ENCODE measurements at places on chromosomes 7 and 10. TPM values are rescaled to one million over a fixed set of nuclear protein-coding genes. Genes with fewer than 3 reads are reported as not detected.

STAG3 gene
- total RNA-seq = 2.3 TPM

TAF3 gene
- 11.8 TPM for total RNA-seq

FAM131B gene
- total RNA-seq = 0.90 TPM

CREB5 gene
- 8.9 TPM for total RNA-seq

ANKRD30A gene
- 0.12 TPM for total RNA-seq

PPP1R3A gene
- total RNA-seq = not detected

EIF5AL1 gene
- total RNA-seq = 0.14 TPM

WDFY4 gene
- total RNA-seq = 26.5 TPM

- no peak overlapping the region for H3K4me3 ChIP-seq
- no peak for DNase-seq
- H3K27ac ChIP-seq = no peak overlapping the region
Observed at GRCh38 chr7:139089118-139089517, 20.4 kb downstream of the ZC3HAV1 start.

- H3K27me3 ChIP-seq = no peaks in the 10 kb centered on the region
- no peaks in the 10 kb centered on the region for H3K36me3 ChIP-seq
- H3K4me1 ChIP-seq = peaks cover 9% of the 10 kb centered on the region
- DNase-seq = no peak
- no peak overlapping the region for H3K4me3 ChIP-seq
- H3K27ac ChIP-seq = no peak overlapping the region
Observed at GRCh38 chr7:108078691-108079090, 51.5 kb downstream of the LAMB4 start.

- H3K4me1 ChIP-seq = no peaks in the 10 kb centered on the region
- no peak for DNase-seq
- H3K4me3 ChIP-seq = no peak overlapping the region
- no peak overlapping the region for H3K27ac ChIP-seq
Observed at GRCh38 chr7:22319424-22320403, 37.2 kb downstream of the RAPGEF5 start.

DNA sequence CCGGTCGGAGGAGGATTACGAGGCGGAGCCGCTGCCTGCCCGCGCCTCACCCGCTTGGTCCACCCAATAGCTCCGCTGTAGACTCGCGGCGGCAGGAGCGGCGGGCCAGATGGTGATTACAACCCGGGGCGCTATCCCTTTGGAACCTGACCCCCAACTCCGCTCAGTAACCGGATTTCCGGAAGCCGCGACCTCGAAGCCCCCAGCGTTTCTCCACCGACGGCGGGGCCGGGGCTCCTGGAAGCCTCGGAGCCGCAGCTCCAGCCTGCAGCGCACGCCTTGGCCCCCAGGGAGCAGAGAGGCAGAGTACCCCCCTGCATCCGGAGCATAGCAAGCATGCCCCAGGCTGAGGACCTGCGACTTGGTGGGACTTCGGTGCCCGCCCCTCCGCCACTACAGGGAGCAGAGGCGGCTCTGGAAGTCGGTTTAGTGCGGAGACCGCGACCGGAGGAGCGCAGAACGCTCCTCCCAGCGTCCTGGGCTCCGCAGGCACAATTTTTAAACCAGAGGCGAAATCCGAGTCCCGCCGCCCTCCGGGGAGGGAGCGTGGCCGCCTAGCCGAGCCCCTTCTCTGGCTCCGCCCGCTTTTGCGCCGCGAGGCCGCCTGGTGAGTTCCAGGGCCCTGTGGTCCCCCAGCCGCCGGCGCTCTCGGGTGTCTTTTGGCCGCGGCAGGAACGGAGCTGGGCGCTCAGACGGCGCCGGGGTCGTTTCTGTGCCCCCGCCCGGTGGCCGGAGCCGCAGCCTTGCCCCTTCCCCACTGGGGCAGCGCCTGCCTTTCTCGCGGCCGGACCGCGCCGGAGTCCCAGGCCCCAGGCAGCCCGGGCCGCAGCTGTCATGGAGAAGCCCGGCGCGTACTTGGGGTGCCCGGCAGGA lies 28.2 kb upstream of the BMS1 start:
- peak overlapping the region; percentile 32 for H3K27ac ChIP-seq
- no peaks in the 10 kb centered on the region for H3K36me3 ChIP-seq
- peak; percentile 71 for DNase-seq

DNA sequence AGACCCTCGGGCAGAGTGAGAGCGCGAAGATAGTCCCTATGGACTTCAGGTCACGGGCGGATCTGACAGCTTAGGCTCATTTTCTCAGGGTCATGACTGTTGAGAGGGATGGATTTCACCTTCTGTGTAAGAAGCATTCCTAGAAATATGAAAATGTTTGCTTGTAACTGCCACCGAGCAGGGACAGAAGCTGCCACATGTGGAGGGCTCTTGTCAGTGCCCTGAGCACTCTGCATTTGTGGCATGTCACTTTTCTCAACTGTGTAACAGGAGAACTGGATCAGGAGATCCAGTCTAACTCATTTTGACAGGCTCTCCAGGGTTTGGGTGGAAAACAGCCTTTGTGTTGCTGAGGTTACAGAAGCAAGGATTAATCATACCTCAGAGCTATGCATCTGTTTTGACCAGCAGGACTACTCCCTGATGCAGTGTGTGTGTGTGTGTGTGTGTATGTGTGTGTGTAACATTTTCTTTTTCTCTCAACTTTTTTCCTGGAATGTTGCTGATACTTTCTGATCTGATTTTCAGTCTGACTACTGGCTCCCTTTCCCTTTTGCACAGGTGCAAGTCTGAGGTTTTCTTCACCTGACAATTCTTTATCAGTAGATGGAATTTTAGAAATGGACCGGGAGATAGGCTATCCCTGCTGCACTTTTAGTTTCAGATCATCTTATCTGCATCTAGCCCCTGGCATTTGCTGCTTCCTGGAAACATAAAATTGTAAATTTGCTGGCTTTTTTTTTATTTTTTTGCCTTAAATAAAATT lies 183.3 kb downstream of the STK31 start:
- H3K4me1 ChIP-seq = no peaks in the 10 kb centered on the region
- H3K4me3 ChIP-seq = no peak overlapping the region
- H3K27ac ChIP-seq = no peak overlapping the region
- no peak for DNase-seq
- H3K36me3 ChIP-seq = no peaks in the 10 kb centered on the region

DNA sequence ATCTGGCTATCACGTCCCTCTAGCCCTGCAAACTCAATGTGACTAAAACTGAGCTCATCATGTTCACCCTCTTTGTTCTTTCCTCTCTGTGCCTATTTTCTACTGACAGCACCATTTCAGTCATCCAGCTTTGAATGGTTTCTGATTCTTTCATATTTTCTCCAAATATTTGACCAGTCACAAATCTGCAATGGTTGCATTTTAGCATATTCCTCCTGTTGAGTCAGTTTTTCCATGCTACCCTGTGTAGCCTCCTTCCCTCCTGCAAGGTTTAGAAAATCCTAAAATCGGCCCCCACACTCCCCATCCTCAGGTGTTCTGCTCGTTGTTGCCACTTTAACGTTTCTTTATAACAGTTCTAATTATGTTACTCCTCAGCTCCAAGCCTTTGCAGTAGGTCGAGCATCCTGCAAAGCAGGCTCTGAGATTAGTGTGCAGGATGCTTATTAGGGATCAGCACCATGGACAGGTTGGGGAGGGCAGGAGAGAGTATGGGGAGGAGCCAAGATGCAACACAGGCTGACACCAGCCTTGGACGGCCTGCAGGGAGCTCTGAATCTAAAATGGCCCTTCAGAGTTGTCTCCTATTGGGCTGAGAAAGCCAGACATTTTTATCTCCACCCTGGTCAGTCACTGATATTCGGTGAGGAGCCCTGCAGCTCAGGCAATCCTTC lies 531.0 kb upstream of the COBL start:
- no peak overlapping the region for H3K27ac ChIP-seq
- H3K4me3 ChIP-seq = no peak overlapping the region
- DNase-seq = no peak
- no peaks in the 10 kb centered on the region for H3K4me1 ChIP-seq

DNA sequence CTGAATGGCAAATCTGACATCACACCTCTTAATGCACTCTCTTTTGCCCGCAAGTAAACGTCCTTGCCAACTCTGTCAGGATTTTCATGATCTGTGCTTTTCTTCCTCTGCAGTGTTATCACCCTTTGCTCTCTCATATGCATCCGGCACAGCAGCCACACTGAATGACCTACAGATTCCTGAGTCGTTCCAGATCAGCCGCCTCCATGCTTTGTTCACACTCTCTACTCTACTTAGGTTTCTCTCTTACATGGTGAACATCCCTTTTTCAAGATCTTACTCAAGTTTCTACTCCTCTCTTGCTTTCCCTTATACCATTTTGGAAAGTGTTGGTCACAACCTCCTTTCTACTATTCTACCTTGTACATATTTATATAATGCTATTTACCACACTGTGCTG lies 127.7 kb upstream of the AOAH start:
- peaks cover 25% of the 10 kb centered on the region for H3K36me3 ChIP-seq
- H3K4me3 ChIP-seq = no peak overlapping the region
- no peak overlapping the region for H3K27ac ChIP-seq

GRCh38 chr10:129075508-129075907 lies 391.5 kb upstream of the MGMT start:
- no peaks in the 10 kb centered on the region for H3K4me1 ChIP-seq
- no peak overlapping the region for H3K27ac ChIP-seq
- no peak overlapping the region for H3K4me3 ChIP-seq
- no peaks in the 10 kb centered on the region for H3K36me3 ChIP-seq
- no peak for DNase-seq

- H3K27ac ChIP-seq = no peak overlapping the region
- H3K36me3 ChIP-seq = peaks cover 34% of the 10 kb centered on the region
- DNase-seq = no peak
- H3K27me3 ChIP-seq = no peaks in the 10 kb centered on the region
- H3K4me1 ChIP-seq = no peaks in the 10 kb centered on the region
Observed at GRCh38 chr10:18540195-18540594, 111.2 kb downstream of the NSUN6 start.

DNA sequence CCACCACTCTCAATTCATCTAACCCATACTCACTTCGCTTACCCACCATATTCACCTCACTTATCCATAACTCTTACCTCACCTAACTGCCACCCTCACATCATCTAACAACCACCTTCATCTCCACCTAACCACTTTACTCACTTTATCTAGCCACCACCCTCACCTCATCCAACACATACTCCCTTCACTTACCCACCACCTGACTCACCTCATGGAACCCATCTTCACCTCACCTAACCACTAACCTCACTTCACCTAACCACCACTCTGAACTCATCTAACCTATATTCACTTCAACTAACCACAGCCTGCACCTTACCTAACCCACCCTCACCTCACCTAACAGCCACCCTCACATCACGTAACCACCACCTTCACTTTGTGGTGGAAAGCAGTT lies 84.2 kb downstream of the VIPR2 start:
- peaks cover 16% of the 10 kb centered on the region for H3K27me3 ChIP-seq
- no peak overlapping the region for H3K4me3 ChIP-seq
- no peaks in the 10 kb centered on the region for H3K4me1 ChIP-seq

GRCh38 chr7:84232646-84233045 lies 38.1 kb upstream of the SEMA3A start:
- no peaks in the 10 kb centered on the region for H3K4me1 ChIP-seq
- no peaks in the 10 kb centered on the region for H3K36me3 ChIP-seq
- no peak for DNase-seq
- H3K4me3 ChIP-seq = no peak overlapping the region
- no peaks in the 10 kb centered on the region for H3K27me3 ChIP-seq

DNA sequence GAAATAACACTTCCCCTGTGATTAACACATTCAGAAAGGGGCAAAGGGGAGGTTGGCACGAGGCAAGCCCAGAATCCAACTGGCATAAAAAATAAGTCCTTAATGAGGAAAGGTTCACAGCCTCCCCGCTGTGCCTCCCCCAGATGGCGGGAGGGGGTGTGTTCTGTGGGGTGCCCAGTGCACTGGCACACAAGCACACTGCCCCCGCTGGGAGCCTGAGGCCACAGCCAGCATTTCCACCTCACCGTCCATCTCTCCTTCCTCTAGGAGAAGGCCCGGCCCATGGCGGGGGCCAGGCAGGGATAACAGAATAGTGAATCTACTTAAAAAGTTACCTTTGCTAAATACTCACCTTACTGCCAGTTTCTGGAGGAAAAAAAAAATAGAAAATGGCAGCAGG lies 43.2 kb downstream of the PRKAG2 start:
- H3K27ac ChIP-seq = no peak overlapping the region
- no peak for DNase-seq
- no peak overlapping the region for H3K4me3 ChIP-seq
- H3K27me3 ChIP-seq = no peaks in the 10 kb centered on the region
- H3K4me1 ChIP-seq = peaks cover 6% of the 10 kb centered on the region

DNA sequence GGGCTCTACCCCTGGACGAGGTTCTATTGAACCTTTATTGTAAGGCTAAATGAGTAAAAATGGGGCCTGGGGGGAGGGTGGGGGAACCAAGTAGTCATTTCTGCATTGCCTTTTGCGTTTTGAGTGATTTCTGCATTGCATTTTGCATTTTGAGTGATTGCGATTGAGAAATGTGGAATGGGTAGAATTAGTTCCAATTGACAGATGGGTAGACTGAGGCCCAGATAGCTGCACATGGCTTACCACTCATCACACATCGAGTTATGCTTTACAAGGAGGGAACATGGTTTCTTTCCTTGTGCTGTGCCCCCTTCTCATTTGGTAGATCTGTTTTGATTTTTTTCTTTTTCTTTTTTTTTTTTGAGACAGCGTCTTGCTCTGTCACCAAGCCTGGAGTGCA lies 858.7 kb downstream of the TYW1 start:
- H3K27ac ChIP-seq = no peak overlapping the region
- H3K36me3 ChIP-seq = no peaks in the 10 kb centered on the region
- H3K4me1 ChIP-seq = no peaks in the 10 kb centered on the region
- no peak for DNase-seq

DNA sequence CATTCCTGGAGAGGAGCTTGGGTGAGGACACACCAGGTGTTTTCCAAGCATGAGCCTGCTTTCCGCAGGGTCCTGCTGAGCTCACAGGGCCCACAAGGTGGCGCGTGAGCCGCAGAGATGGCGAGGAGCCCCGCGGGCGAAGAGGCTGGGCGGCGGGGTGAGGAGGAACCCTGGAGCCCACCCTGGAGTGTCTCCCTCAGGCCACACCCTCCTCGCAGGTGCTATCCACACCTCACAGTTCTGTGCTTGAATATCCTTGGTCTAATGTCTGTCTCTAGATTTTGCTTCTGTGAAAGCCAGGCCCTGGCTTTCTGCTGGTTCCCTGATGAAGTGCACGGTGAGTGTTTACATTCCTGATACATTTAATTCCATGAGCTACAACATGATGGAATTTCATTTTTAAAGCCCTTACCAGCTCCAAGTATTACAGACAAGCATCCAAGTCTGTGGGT lies 433.6 kb downstream of the ACTR3B start:
- no peak overlapping the region for H3K27ac ChIP-seq
- no peaks in the 10 kb centered on the region for H3K27me3 ChIP-seq
- no peaks in the 10 kb centered on the region for H3K36me3 ChIP-seq
- H3K4me1 ChIP-seq = no peaks in the 10 kb centered on the region

- DNase-seq = no peak
- no peak overlapping the region for H3K27ac ChIP-seq
- H3K4me3 ChIP-seq = no peak overlapping the region
- no peaks in the 10 kb centered on the region for H3K27me3 ChIP-seq
- no peaks in the 10 kb centered on the region for H3K4me1 ChIP-seq
Observed at GRCh38 chr10:5964736-5965135, 12.6 kb downstream of the IL15RA start.
